ENCODE measurements at places on chromosomes 2 and 18.

GRCh38 chr18:26510337-26510736 lies 38.0 kb downstream of the KCTD1 start:
- DNase-seq = no peak

- no peak for DNase-seq
These were observed 31.6 kb upstream of the MAP3K20 start for GRCh38 chr2:173043897-173044519.

GRCh38 chr2:61759005-61759404 lies 94.9 kb downstream of the FAM161A start:
- DNase-seq = no peak

DNA sequence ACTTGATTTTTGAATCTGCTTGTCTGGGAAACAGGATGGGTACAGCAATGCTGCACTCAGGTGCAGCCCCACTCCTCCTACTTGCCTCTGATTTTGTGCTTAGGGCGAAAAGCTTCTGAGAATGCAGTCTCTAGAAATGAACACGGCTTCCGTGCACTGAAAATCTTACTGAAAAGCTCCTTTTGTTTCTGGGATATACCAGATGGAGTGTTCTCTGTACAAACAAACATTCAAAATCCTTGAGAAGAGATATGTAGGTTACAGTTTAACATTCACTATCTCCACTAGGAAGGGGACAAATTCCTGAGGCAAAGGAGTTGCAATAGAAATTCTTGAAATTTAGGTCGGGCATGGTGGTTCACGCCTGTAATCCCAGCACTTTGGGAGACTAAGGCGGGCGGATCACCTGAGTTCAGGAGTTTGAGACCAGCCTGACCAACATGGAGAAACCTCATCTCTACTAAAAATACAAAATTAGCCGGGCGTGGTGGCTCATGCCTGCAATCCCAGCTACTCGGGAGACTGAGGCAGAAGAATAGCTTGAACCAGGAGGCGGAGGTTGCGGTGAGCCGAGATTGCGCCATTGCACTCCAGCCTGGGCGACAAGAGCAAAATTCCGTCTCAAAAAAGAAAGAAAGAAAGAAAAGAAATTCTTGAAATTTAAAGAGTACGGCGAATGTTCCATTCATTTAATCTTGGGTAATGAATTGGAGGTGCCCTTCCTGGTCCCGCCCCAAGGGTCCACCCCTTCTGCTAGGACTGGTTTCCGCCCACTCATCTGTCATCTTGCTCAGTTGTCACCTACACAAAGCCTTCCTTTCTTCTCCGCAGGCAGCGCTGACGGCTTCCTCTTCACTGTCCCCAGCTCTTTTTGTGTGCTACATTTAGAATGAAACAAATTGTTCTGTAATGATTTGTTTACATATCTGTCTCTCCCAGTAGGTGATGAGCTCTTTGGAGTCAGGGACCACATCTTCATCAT lies 92.4 kb downstream of the SOCS6 start:
- no peak for DNase-seq

DNA sequence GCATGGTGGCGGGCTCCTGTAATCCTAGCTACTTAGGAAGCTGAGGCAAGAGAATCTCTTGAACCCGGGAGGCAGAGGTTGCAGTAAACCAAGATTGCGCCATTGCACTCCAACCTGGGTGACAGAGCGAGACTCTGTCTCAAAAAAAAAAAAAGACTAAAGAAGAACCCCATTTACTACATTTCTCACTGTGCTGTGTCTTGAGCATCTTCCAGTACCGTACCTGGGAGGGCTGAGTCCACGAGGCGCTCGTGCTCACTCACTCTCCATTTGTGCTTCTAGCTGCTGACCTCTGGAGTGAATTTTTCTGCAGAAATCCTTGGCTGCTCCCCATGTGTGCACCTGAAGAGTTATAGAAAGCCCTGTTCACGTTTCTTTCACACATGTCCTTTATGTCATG lies 204.8 kb downstream of the LDLRAD4 start:
- DNase-seq = no peak

- DNase-seq = no peak
These were observed 19.4 kb upstream of the PAX3 start for GRCh38 chr2:222318026-222318711.

DNA sequence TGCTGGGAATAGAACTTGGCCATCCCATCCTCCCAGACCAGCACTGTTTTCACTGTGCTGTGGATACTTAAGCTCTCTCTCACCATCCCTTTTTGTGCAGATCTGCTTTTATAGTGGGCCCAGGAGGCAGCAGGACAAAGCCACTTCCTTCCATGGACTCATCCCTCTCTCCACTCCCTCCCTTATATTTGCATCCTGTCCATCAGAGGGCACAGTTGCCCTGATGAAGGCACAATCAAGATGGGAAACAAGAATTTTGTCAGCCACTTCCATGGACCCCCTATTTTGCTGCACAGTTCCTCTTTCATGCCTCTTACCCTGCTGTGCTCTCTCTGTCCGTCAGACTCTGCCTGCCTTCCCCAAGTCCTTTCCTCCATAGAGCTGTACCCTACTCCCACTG lies 338.7 kb downstream of the HRH4 start:
- no peak for DNase-seq

Measured in stimulated activated CD4-positive, alpha-beta T cell treated with anti-CD3 and anti-CD28 coated beads, Interleukin-12 subunit alpha, Interleukin-12 subunit beta, amount 100 ng/mL, for 48 hours (primary cell).